ENCODE measurements at places on chromosomes 12 and 14.

DNA sequence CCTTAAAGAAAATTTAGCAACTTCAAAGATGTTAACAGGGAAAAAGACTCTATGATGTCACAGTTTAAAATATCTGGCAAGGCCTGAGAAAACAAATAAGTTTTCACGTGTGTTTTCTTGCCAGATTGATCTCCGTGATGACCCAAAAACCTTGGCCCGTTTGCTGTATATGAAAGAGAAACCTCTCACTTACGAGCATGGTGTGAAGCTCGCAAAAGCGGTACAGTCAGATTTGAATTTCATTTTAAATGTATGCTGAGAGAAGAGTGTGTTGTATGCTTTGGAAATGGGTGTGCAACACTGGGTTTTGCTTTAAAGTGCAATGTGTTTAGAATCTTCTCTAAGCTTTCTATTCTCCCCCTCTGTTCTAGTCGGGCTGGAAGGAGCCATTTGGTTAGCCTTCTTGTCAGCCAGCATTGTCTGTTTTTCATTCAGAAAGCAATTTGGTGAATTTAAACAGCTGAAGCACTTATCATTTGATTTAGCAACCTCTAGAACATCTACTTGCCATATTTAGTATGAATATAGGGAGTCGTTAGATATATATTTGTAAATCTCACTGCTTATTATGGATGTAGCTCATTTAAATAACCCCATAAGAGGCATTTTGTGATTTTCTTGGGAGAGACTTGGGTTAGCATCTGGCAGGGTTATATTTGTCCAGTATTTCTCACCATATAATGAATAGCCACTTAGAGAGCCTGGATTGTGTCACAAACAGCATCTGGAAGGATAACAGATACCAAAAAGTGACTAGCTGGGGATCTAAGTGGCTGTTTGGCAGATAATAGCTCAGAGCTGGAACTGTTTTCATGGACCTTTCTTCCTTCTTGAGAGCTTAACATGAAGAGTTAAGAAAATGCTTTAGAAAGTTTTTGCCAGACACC lies 35.5 kb downstream of the GPHB5 start:
- no peak for DNase-seq

DNA sequence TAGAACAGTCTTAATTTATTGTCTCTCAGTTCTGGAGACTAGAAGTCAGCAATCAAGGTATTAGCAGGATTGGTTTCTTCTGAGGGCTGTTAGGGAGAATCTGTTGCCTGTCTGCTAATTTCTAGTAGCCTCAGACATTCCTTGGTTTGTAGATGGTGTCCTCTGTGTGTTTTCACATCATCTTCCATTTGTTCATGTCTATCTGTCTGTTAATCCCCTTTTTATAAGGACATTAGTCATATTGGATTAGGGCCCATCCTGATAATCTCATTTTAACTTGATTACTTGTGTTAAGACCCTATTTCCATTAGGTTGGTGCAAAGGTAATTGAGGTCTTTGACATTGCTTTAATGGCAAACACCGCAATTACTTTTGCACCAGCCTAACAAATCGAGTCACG lies 34.3 kb downstream of the TBC1D15 start:
- DNase-seq: no peak

GRCh38 chr14:102693006-102693755 lies 84.1 kb upstream of the TRAF3 start:
- DNase-seq: no peak

DNA sequence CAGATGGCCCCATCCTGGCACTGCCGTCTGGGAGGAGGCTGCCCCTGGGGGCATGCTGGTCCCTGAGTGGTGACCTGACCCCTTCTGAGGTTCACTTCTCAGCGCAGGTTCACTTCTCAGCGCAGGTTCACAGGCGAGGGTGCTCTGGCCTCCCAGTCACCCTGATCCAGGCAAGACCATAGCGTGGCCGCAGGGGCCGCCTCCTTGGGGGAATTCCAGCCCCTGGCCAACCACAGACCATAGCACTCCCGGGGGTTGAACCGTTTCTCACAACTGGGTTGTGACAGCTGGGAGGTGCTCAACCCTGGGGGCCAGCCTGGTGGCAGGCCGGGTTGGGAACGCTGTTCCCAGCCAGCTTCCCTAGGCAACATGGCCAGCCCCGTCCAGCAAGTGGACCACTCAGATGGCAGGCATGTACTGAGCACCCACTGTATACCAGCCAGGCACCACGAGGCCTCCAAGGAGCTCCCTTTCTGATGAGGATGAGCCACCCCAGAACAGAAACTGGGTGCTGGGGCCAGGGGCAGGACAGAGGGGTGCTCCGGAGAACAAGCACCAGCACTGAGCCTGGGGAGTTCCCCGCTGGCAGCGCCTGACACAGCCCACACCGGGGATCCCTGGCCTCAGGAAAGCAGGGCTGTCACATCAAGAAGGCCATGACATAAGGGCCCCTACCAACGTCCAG lies 28.3 kb upstream of the ZFP36L1 start:
- no peak for DNase-seq

- no peak for DNase-seq
Observed at GRCh38 chr12:16884056-16884455, 278.1 kb upstream of the LMO3 start.

- DNase-seq: no peak
Observed at GRCh38 chr12:64790166-64790565, 31.0 kb upstream of the GNS start.

- DNase-seq: no peak
Observed at GRCh38 chr12:3197131-3197818, 120.1 kb downstream of the TSPAN9 start.

DNA sequence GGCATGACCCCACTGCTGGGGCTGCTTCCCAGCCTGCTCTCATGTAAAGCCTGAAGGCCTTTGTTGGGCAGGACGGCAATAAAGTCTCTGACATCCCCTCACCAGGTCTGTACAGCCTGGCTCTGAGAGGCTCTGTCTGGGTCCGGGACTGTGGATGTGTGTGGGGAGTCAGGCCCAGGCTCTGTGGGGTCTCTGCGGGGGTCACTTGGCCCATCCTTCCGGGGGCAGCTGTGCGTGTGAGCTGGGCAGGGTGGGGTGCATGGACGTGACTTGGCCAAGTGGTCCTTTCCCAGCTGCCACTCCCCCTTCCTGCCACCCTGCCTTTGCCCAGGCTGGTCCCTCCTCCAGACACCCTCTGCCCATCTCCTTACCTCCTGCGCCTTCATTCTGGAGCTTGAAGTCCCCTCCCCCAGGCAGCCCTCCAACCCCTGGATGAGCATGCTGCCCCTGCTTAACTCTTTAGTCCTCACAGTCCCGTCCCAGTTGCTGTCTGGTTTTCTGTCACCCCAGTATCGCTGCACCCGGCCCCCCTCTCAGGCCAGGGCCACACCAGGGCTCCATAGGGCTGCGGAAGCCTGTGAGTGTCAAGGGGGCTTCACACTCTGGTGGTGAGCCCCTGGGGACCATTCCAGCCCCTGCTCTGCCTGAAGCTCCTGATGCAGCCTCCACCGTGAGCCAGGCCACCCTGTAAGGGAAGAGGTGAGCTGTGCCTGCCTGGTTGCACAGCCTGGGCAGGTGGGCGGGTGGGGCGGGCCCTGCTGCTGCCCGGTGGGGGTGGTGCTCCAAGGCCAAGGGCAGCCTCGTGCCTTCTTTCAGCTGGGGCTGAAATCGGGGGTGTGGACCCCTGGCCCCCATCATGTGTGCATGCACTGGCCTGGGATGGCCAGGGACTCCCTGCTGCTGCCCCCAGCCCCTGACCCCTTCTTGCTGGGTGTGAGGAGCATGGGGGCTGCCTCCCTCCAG lies 25.5 kb upstream of the KIF26A start:
- no peak for DNase-seq

DNA sequence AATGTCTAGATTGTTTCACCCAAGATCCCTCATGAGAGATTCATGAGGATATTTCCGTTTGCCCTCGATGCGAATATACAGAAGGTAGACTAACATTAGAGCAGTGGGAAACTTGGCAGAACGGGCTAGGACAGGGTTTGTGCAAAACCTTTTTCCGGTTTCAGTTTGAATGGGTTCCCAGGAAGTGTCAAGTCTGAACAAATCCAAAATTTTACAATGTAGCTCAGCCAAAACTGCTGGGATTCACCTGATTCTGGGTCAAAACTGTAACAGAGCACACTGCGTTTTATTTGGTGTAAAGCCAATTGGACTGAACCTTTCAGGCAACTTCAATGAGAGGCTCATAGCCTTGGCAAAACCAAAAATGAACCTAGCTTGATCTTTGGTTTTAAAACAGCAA lies 337.8 kb upstream of the DIO2 start:
- DNase-seq: no peak

GRCh38 chr12:31772685-31773222 lies 43.9 kb upstream of the AMN1 start:
- DNase-seq: no peak

DNA sequence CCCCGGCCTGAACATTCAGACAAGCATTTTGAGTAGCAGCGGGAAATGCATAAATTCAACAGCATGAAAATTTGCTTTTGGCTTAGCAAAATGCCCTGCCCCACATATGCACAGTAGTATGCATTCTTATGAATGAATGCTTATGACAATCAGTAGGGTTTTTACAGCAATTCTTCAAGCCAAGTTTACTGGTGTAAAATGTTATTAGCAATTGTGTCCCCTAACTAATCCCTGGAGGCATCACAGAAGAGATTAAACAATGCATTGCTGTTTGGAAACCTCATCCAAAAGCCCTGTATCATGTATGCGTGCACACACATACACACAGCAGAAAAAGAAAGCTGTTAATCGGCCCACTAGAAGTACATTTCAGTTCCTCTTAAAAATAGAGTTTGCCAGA lies 406.5 kb downstream of the LRIG3 start:
- DNase-seq: no peak

GRCh38 chr12:49885118-49885517 lies 18.6 kb downstream of the FAIM2 start:
- no peak for DNase-seq

DNA sequence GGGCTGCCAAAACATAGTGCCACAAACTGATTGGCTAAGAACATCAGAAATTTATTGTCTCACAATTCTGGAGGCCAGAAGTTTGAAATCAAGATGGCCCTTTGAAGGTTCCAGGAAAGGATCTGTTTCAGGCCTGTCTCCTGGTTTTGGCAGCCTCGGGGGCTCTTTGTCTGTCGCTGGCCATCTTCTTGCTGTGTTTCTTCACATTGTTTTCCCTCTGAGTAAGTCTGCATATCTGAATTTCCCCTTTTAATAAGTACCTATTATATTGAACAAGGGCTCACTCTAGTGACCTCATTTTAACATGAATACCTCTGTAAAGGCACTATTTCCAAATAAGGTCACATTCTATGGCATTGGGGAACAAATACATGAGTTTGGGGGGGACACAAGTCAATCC lies 467.1 kb upstream of the MGAT4C start:
- no peak for DNase-seq

- DNase-seq: no peak
Observed at GRCh38 chr14:44300916-44301315, 206.2 kb downstream of the FSCB start.

DNA sequence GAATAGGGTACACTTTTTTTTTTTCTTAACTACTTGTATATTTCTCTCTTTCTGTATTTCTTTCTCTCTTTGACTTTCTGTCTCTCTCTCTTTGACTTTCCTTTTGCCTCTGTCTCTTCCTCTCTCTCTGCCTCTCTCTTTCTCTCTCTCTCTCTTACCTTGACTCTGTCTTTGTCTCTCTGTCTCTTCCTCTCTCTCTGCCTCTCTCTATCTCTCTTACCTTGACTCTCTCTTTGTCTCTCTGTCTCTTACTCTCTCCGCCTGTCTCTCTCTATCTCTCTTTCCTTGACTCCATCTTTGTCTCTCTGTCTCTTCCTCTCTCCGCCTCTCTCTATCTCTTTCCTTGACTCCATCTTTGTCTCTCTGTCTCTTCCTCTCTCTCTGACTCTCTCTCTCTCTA lies 62.4 kb upstream of the PRMT8 start:
- no peak for DNase-seq

GRCh38 chr12:12645485-12645884 lies 33.8 kb downstream of the CREBL2 start:
- no peak for DNase-seq

GRCh38 chr14:101556566-101557320 lies 4.6 kb upstream of the DIO3 start:
- no peak for DNase-seq

DNA sequence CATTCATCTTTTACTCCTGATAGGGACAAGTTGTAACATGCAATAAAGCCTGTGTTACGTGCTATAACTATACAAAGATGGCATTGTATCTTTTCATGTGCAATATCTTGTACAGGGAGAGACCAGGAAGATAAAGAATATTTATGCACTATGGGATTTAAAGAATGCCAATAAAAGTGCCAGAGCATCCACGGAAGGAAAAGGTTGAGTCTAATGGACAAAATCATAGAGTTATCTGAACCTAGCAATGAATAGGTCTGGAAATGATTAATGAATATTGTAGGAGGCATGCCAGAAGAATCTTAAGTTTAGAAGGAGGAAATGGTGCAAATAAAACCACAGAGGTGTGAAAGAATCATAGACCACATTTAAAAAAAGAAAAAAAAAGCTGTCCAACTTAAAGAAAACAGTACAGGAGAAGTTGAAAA lies 263.9 kb downstream of the KCNC2 start:
- DNase-seq: no peak

DNA sequence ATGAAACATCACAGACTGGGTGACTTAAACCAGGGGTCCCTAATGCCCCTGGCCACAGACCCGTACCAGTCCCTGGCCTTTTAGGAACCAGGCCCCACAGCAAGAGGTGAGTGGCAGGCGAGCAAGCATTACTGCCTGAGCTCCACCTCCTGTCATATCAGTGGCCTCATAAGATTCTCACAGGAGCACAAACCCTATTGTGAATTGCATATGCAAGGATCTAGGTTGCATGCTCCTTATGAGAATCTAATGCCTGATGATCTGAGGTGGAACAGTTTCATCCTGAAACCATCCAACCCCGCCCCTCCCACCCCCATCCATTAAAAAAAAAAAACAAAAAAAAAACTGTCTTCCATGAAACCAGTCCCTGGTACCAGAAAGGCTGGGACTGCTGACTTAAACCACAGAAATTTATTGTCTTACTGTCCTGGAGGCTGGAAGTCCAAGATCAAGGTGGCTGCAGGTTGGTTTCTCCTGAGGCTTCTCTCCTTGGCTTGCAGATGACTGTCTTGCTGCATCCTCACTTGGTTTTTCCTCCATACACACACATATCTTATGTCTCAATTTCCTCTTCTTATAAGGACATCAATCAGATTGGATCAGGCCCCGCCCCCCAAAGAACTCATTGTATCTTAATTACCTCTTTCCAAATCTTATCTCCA lies 235.9 kb downstream of the CHST11 start:
- DNase-seq: no peak

- DNase-seq: no peak
Observed at GRCh38 chr12:99267038-99267437, 380.5 kb upstream of the GARIN6 start.
